ENCODE measurements at places on chromosomes 6 and 20.

DNA sequence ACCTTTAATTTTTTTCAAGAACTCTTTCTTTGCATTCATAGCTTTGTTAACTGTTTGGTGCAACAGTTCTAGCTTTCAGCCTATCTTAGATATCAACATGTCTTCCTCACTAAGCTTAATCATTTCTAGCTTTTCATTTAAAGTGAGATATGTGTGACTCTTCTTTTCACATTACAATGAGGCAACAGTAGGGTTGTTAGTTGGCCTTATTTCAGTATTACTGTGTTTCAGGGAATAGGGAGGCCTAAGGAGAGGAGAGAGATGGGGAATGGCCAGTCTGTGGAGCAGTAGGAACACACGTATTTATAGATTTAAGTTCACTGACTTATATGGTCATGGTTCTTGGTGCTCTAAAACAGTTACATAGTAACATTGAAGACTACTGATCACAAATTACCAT, 35.8 kb downstream of the CST9L start:
- no peak for DNase-seq

GRCh38 chr20:46192376-46192944, 74.3 kb downstream of the CD40 start:
- no peak for DNase-seq

DNA sequence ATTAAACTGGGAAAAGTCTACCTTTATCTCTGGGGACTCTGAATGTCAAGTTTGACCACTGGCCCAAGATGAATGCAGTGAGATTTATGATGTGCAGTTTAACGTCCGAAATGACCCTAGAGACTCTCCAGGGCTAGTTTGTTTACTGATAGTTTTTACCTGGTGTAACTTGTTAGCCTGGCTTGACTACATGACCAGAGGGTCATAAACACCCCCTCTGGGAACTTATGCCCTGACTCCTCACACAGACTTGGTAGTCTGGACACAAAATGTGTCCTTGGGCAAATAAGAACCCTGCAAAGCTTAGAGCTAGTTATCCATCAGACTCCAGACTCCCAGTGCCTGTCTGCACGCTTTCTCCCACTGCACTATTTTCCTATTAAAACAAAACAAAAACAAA, 606.5 kb downstream of the HACE1 start:
- no peak for DNase-seq

GRCh38 chr6:24546439-24546838, 51.7 kb downstream of the ALDH5A1 start:
- DNase-seq: no peak

DNA sequence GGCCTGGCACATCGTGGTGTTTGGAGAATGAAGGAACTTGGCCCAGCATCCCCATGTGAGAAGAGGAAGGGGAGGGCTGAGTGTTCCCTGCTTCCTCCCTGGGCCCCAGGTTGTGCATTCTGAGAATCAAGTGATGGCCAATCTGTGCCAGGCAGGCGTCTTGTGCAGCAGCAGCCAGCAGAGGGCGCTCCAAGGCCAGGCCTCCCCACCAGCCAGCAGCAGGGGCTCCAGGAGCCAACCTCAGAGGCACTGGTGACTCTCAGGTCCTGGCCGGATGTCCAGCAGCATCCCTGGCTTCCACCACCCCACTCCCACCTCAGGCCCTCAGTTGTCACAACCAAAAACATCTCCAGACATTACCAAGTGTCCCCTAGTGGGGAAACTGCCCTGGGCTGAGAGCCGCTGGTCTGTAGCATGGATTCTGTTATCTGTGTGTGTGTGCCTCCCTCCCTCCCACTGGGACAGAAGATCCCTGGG, 192.0 kb downstream of the PREX1 start:
- DNase-seq: peak; percentile 75

DNA sequence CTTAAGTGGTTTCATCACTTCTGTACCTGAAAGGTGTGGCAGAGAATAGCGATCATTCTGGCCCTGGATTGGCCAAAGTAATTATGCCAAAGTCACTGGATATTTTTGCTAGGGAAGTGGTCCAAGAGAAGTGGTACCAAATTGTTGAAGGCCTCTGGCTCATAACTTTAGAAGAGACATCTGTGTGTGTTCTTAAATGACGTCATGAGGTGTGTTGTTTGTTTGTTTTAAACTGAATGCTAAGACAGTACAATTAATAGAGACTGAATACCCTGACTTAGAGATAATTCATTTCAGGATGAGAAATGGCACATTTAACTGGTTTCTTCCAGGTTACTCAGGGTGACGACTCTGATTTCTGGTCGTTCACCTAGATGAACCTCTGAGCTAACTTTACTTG, 3.3 kb downstream of the VAPB start:
- DNase-seq: no peak

DNA sequence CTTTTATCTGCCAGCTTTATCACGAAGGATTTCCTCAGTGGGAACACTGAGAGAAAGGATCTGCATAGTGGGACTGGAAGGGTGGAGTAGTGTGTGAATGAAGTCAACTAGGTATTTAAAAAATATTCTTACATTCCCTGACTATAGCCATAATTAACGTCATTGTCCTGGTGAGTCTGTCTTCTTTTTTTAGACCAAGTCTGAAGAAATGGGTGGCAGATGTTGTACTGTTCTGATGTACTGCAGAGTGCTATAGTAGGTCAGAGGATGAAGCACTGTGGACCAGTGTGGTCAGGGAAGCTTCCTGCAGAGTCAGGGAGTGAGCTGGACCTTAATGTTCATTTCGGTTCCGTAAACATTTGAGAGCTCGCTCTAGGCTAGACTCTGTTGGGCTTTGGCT, 11.9 kb downstream of the TULP4 start:
- no peak for DNase-seq

GRCh38 chr6:149259753-149260152, 57.8 kb upstream of the TAB2 start:
- DNase-seq: no peak

DNA sequence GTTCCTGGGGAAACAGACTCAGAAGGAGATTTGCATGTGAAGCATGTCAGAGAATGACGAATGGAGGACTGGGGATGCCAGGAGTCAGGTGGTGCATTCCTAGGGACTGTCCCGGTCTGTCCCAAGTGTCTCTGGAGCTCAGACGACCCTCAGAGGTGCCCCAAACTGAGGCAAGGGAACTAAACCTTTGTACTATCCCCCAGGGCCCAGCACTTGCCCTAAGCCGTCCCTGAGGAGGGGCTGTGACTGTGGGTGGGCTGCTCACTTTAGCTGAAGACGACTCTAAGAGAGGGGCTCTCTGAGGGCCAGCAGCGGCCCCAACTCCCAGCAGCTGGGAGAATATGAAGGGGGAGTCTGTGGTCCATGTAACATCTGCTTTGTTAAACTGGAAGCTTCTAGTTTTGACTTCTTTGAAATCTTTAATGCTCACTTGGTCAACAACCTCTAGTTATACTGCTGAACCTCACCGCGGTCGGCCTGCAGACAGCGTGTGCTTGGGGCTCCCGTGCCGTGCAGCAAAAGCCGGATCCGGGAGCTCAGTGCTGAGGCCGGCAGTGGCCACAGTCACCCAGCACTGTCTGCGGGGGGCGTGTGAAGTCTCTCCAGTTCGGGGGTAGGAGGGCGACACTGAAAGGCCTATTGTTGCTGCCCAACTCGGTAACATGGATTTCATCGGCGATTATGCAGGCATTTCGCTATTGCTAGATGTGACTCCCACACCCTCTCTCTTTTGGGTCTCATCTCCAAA, 34.2 kb downstream of the TUBB2B start:
- no peak for DNase-seq

GRCh38 chr20:36866681-36867495, 9.1 kb upstream of the TLDC2 start:
- DNase-seq: no peak

DNA sequence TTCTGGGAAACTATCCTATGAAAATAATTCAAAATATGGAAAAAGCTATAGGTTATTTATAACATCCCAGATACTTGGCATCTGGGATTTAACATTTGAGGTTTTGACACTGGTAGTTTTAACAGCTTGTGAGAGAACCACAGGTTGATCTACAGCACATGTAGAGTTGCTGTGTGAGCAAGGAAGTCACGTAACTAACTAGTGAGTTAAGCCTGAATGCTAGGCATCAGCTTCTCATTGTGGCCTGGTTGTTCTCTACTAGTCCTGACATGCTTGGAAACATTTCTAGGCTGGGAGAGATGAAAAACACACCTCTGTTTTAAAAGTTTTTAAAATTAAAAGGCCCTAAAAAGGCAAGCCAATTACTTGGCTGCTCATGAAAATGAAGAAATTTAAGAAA, 28.2 kb downstream of the ESF1 start:
- no peak for DNase-seq

DNA sequence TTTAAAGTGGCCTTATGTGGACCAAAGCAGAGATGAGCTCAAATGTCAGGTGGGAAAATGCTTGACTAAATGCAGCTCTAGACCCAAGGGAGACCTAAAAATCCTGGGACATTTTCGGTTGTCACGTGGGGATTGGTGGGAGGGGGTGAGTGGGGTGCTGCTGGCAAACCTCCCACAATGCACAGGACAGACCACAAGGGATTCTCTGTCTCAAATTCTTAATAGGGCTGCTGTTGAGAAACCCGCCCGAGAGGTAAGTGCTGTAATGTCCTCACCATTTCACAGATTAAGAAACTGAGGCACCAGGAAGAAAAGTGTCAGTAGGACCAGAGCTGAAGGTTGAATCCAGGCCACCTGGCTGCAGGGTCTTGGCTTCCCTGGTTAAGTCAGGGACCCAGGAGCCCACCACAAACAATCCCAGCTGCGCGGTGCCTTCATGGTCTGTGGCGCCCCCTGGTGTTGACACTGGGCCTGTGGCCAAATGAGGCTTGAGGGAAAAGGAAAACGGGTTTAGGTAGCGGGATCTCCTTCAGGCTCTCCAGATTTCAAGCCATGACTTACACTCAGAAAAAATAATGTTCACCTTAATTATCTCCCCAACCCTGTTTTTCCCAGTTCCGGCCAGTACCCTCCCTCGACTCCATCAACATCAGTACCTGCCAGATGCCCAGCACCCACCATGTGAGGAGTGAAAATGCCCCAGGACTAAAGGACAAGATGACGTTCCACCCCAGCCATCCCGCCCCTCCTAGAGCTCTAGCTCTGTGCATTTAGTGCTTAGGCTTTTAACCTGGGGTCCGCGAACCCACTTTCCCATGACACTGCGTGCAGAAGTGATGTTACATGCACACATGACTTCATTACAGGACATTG, 7.2 kb downstream of the HLA-G start:
- DNase-seq: peak; percentile 36

GRCh38 chr6:912871-913835, 220.2 kb upstream of the EXOC2 start:
- no peak for DNase-seq

- DNase-seq: no peak
These were observed 233.5 kb upstream of the AGPAT4 start for GRCh38 chr6:161507375-161507774.

DNA sequence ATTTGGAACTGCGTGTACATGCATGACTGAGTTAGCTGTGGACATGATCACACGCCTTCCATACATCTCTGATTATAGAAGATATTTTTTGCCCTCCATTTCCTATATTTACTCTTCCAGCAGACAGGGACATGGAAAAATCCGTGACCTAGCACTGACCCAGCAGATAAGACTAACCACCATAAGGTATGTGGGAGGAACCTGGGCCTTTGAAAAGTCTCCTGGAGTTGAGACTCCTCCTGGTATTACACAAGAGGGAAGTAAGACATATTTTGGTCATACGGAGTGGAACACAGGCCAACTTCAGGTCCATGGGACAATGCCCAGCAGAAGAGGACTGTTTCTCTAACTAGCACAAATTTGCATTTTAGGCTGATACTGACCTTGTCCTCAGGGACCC, 13.7 kb upstream of the SIRPB1 start:
- no peak for DNase-seq

DNA sequence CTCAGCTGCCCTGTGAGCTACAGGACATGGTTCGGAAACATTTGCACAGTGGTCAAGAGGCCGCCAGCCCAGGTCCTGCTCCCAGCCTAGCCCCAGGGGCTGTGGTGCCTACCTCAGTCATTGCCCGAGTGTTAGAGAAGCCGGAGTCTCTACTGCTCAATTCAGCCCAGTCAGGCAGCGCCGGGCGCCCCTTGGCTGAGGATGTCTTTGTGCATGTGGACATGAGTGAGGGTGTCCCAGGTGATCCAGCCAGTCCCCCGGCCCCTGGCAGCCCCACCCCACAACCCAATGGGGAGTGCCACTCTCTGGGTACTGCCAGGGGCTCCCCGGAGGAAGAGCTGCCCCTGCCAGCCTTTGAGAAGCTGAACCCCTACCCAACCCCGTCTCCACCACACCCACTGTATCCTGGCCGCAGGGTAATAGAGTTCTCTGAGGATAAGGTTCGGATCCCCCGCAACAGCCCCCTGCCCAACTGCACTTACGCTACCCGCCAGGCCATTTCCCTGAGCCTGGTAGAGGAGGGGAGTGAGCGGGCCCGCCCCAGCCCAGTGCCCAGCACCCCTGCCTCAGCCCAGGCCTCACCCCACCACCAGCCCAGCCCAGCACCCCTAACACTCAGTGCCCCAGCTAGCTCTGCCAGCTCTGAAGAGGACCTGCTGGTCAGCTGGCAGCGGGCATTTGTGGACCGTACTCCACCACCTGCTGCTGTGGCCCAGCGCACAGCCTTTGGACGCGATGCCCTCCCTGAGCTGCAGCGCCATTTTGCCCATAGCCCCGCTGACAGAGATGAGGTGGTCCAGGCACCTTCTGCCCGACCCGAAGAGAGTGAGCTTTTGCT, 5.2 kb downstream of the LRRC73 start:
- no peak for DNase-seq

GRCh38 chr6:122657601-122658000, 47.4 kb downstream of the PKIB start:
- no peak for DNase-seq

- no peak for DNase-seq
These were observed 97.7 kb downstream of the BTBD9 start for GRCh38 chr6:38542031-38542430.

DNA sequence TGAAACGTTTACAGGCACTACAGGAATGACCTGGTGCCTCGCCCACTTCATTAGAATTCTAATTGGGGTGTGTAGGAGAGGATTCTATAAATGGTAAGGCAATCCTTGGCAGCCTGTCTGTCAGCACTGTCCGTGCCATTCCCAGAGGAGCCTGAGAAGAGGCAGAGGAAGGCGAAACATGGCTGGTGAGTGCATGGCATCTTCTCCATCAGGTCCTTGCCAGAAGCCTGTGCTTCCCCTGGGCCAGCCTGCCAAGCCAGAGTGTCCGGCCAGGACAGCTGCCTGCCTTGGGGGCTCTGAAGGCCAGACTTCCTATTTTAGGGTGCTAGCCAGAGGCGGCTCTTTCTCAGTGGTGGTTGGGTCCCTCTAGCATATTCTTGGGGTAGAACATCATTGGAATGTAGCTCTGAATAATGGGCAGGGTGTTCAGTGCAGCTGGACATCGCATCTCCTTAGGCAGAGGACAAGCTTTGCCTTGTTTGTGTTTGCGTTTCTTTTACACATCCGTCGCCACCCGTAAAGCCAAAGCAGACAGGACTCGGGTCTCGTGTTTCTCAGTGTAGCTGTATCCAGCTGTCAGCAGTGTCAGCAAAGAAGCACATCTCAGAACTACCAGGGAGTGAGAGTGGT, at the start of gene TGM3:
Gene TGM3 (plus strand): TSS at position 116 of the 630 bp plus-strand sequence. CDS start 63 bp downstream, at position 179.
- DNase-seq: no peak

All from activated CD4-positive, alpha-beta T cell treated with anti-CD3 and anti-CD28 coated beads, Interleukin-2, Interleukin-4, amounts not matched to agents 100 ng/mL and 50 ng/mL, durations not matched to agents 16 hours and 8 hours (primary cell).